ENCODE measurements at places on chromosomes 7 and 10.

- no peak for DNase-seq
Observed at GRCh38 chr10:70809011-70809611, 6.6 kb upstream of the SGPL1 start.

DNA sequence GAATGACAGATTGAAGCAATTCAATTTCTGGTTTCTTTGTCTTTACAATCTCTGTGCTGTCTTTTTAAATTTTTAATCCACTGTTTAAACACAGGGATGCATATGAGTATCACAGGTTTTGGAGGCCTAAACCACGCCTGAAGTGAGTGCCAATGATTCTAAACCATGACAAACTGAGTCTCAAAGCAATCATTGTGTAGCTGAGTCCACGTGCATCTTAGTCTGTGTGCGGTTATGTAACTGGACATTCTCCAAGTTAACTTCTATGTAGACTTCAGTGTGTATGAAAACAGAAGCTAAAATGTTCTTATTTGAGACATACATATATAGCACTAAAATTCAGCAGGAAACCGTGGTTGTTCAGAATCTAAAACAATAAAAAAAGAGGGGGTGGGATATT is 79.3 kb upstream of the ST8SIA6 start:
- DNase-seq = no peak

- DNase-seq = no peak
Observed at GRCh38 chr10:66843396-66843795, 82.4 kb upstream of the LRRTM3 start.

DNA sequence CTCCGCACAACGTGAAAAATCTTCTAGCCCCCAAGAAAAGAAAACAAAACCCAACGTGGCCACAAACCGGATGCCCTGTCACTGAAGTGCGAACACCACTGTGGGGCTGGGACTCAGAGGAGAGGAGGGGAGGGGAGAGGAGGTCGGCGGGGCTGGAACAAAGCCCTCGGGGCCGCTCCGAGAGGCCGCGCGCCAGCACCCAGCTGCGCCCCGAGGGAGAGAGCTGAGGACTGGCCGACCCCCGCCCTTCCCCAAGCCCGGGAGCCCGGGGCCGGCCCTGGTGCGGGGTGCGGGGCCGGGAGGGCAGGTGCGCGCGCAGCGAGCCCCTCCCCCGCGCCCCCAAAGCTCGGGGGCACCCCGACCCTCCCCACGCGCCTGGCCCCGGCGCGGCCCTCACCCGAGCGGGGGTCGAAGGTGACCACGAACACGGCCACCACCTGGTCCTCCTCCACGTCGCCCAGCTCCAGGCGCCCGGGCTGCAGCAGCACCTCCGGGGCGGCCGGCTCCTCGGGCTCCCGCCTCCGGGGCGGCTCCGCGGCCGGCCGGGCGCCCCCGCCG is 398 bp downstream of the DENND11 start:
- peak; percentile 61 for DNase-seq

- no peak for DNase-seq
Observed at GRCh38 chr10:121081306-121081705, 230.1 kb downstream of the WDR11 start.

Data from stimulated activated CD8-positive, alpha-beta memory T cell treated with anti-CD3 and anti-CD28 coated beads, Interleukin-12 subunit alpha, Interleukin-12 subunit beta, amount 100 ng/mL, for 4 hours (primary cell).